ENCODE measurements at places on chromosomes 2 and 18. TPM values are rescaled to one million over a fixed set of nuclear protein-coding genes. Genes with fewer than 3 reads are reported as not detected.

GRCh38 chr2:232330068-232330999, 48.2 kb upstream of the ALPP start:
- H3K4me3 ChIP-seq = no peak overlapping the region
- no peak for DNase-seq
- no peaks in the 10 kb centered on the region for H3K27me3 ChIP-seq
- no peak overlapping the region for H3K27ac ChIP-seq

- no peak overlapping the region for H3K27ac ChIP-seq
- H3K4me3 ChIP-seq = no peak overlapping the region
- no peak for DNase-seq
- no peaks in the 10 kb centered on the region for H3K4me1 ChIP-seq
- H3K36me3 ChIP-seq = no peaks in the 10 kb centered on the region
- H3K27me3 ChIP-seq = no peaks in the 10 kb centered on the region
Measured at GRCh38 chr2:200797242-200797770, 14.4 kb upstream of the BZW1 start.

GRCh38 chr2:240635121-240635997, 10.1 kb downstream of the GPR35 start:
- H3K27ac ChIP-seq = no peak overlapping the region
- H3K27me3 ChIP-seq = no peaks in the 10 kb centered on the region
- no peaks in the 10 kb centered on the region for H3K4me1 ChIP-seq
- no peak for DNase-seq
- no peak overlapping the region for H3K4me3 ChIP-seq

- DNase-seq = no peak
- H3K4me1 ChIP-seq = no peaks in the 10 kb centered on the region
- H3K27me3 ChIP-seq = peaks cover 6% of the 10 kb centered on the region
- no peak overlapping the region for H3K27ac ChIP-seq
Measured at GRCh38 chr2:72901426-72901825, 14.2 kb downstream of the SPR start.

GRCh38 chr2:96073170-96073775, 38.6 kb upstream of the GPAT2 start:
- H3K27me3 ChIP-seq = no peaks in the 10 kb centered on the region
- no peak for DNase-seq
- H3K36me3 ChIP-seq = no peaks in the 10 kb centered on the region
- no peaks in the 10 kb centered on the region for H3K4me1 ChIP-seq
- no peak overlapping the region for H3K27ac ChIP-seq

DNA sequence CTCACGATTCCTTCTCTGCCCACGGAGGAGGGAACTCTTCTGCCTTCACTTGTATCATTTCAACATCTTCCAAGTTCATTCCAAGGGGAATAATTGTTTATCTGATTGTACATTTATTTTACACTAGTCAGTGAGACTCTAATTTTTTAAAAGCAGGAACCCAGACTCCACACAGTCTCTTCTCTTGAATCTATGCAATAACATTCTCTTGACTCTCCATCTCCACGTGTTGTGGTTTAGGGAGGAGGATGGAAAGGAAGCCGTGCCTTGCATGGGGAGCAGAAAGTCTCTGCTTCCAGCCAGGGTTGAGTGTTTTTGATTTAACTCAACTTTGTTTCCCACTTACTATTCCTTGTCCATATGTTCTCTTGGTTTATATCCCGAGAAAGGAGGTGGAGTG, 131.1 kb upstream of the RIOK3 start:
- H3K4me1 ChIP-seq = peaks cover 22% of the 10 kb centered on the region
- no peak for DNase-seq
- H3K4me3 ChIP-seq = no peak overlapping the region
- H3K27ac ChIP-seq = no peak overlapping the region

DNA sequence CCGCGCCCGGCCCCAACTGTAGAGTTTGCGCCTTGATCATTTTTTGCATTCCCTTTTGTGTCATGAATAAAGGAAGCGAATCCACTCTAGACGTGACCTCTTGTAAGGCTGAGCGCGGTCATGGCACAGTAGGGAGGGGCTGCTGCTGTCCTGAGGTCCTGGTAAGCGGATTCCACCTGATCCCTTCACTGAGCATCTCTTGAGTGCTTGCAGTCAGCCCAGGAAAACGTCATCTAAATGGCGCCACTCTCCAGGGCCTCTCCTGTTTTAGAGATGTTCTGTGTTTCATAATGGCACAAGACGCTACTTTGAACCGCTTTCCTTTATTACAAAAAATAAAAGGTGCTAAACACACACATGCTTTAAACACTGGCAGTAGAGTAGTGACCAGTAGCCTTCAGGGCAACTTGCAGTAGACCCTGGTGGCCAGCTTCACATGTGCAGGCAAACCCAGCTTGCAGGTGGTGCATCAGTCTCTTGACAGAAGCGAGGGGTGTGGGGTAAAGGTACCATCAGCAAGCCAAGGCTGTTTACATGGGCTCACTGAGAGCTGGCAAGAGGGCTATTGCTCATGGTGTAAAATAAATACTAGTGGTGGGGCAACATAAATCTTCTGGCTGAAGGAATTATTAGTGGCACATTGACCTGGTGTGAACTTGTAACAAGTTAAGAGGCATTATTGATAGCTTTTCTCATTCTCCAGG, 43.0 kb upstream of the ACKR3 start:
- H3K27me3 ChIP-seq = no peaks in the 10 kb centered on the region
- no peak for DNase-seq
- no peaks in the 10 kb centered on the region for H3K36me3 ChIP-seq
- no peak overlapping the region for H3K27ac ChIP-seq
- no peaks in the 10 kb centered on the region for H3K4me1 ChIP-seq
- no peak overlapping the region for H3K4me3 ChIP-seq

- no peaks in the 10 kb centered on the region for H3K36me3 ChIP-seq
- H3K27ac ChIP-seq = no peak overlapping the region
- H3K27me3 ChIP-seq = no peaks in the 10 kb centered on the region
- peak; percentile 85 for DNase-seq
- no peaks in the 10 kb centered on the region for H3K4me1 ChIP-seq
- no peak overlapping the region for H3K4me3 ChIP-seq
Measured at GRCh38 chr2:208466151-208466919, 59.7 kb downstream of the PTH2R start.

DNA sequence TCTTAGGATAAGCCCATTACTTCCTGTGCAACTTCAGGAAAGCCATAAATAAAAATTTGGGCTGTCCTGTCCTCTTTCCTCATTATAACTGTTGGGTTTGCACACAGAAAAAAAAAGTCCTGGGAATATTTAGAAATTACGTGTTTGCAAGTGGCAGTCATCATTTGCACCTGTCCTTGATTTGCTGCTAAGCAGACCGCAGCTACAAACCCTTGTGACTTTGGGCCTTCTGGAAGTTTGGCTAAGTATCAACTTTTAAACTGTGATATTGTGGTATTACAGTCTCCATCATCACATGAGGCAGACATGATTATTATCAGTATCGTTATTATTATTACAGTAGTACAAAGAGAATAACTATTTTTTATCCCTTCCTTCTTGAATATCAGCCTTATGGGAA, 260.7 kb upstream of the SESTD1 start:
- no peaks in the 10 kb centered on the region for H3K4me1 ChIP-seq
- DNase-seq = no peak
- H3K4me3 ChIP-seq = no peak overlapping the region
- no peak overlapping the region for H3K27ac ChIP-seq
- H3K36me3 ChIP-seq = no peaks in the 10 kb centered on the region

DNA sequence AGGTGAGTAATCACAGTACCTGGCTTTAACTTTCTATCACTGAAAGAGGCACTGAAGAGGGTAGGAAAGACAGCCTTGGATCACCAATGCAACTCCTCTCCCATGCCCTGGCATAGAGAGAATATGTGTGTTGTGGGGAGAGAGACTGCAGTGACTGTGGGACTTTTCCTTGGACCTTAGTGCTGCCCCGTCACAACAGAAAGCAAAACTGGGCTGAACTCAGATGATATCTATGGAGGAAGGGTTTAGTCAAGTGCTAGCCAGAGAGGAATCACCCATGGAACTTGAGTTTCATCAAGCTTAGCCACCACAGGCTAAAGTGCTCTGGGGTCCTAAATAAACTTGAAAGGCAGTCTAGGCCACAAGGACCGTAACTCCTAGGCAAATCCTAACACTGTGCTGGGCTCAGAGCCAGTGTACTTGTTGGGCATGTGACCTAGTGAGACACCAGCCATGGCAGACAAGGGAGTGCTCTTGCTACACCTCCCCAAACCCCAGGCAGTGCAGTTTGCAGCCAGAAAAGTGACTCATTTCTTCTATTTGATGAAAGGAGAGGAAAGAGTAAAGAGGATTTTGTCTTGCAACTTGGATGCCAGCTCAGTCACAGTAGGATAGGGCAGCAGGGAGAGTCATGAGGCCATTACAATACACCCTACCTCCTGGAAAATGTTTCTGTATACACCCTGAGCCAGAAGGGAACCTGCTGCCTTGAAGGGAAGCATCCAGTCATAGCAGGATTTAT, 105.8 kb upstream of the SPOPL start:
- H3K36me3 ChIP-seq = no peaks in the 10 kb centered on the region
- H3K4me1 ChIP-seq = no peaks in the 10 kb centered on the region
- no peak overlapping the region for H3K4me3 ChIP-seq
- no peaks in the 10 kb centered on the region for H3K27me3 ChIP-seq

DNA sequence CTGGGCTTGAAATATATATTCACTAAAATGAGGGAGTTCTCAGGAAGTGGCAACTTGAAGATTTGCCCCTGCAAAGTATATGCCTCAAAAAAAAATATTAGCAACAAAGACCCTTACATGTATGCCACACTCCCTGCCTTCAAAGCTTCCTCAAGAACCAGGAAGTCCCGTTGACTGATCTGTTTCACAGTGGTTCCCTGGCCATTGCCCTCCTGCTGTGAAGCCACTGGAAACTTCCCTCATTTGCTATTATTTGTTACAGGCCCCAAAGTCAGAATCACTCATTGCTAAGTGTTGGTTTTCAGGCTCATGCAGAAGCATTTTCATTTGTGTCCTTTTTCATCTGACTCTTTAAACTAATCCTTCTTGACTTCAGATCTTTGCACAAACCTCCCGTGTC, 421.5 kb downstream of the ZNF521 start:
- DNase-seq = no peak
- no peaks in the 10 kb centered on the region for H3K27me3 ChIP-seq
- no peak overlapping the region for H3K27ac ChIP-seq
- no peaks in the 10 kb centered on the region for H3K4me1 ChIP-seq

DNA sequence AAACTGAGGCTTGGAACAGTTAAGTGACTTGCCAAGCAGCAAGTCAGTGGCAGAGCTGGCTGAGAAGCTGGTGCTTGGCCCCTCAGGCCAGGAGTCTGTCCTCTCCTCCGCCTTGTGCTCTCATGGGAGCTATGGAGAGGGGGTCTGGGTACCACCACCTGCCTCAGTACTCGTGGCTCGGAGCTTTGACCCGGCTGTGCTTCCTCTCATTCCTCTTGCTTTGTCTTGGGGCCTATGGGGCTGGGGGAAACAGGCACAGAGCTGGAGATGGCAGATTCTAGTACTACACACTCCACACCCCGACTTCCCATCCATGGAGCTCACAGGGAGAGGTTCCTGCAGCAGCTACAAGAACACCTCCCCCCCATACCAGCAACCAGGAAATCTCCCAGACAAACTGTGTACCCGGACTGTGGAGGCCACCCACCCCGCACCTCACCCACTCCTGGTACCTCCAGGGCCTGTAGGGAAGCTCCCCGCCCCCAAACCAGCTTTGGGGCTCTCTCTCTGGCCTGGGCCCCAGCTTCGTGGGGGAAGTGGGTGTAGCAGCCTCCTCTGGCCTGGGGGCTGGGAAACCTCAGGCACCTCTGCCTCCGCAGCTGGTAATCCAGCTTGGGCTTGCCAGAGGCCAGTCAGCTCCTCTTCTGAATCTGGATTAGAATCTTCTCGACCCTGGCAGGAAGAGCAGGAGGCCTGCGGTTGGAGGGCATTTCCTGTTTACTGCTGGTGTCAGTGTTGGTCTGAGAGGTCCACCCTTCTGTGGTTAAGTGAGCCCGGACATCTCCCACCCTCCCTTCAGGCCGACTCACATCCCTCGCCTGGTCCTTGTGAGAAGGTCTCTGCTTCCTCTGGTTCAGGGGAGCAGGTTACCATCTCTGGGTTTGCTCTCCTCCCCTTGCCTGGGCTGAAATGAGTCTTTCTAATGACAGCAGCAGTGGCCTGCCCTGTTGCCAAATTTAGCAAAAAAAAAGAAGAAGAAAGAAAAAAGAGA, 22.3 kb upstream of the RHOB start:
- H3K27me3 ChIP-seq = no peaks in the 10 kb centered on the region
- H3K27ac ChIP-seq = no peak overlapping the region
- no peaks in the 10 kb centered on the region for H3K36me3 ChIP-seq
- H3K4me1 ChIP-seq = peaks cover 8% of the 10 kb centered on the region
- no peak overlapping the region for H3K4me3 ChIP-seq

DNA sequence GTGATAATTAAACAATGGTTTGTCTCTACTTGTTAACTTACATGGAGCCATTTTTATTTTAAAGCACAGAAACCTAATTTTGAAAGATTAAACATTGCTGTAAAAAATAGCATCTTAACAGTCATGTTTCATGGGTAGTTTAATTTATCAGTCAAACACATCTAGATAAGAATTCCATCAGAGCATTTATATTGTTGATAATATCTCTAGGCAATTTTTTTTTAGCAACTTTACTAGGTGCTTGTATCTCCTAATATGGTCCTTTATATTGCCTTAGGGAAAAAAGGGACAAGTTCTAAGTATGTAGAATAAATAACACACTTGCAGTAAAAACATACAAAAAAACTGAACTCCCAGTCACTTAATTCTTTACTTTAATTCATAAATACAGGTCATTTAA, 863 bp downstream of the CSRNP3 start:
- DNase-seq = no peak
- H3K36me3 ChIP-seq = no peaks in the 10 kb centered on the region
- no peaks in the 10 kb centered on the region for H3K27me3 ChIP-seq
- no peak overlapping the region for H3K27ac ChIP-seq

GRCh38 chr2:98560256-98560771, 48.0 kb downstream of the COA5 start:
- H3K36me3 ChIP-seq = no peaks in the 10 kb centered on the region
- no peaks in the 10 kb centered on the region for H3K27me3 ChIP-seq
- no peak for DNase-seq
- no peak overlapping the region for H3K27ac ChIP-seq
- no peak overlapping the region for H3K4me3 ChIP-seq

- H3K36me3 ChIP-seq = no peaks in the 10 kb centered on the region
- H3K4me1 ChIP-seq = no peaks in the 10 kb centered on the region
- H3K27ac ChIP-seq = no peak overlapping the region
- no peaks in the 10 kb centered on the region for H3K27me3 ChIP-seq
- no peak overlapping the region for H3K4me3 ChIP-seq
Measured at GRCh38 chr2:100359576-100359975, 37.3 kb upstream of the LONRF2 start.

- no peaks in the 10 kb centered on the region for H3K4me1 ChIP-seq
- H3K36me3 ChIP-seq = no peaks in the 10 kb centered on the region
- H3K27me3 ChIP-seq = no peaks in the 10 kb centered on the region
- no peak overlapping the region for H3K27ac ChIP-seq
- DNase-seq = no peak
- H3K4me3 ChIP-seq = no peak overlapping the region
Measured at GRCh38 chr2:213065583-213066442, 85.6 kb downstream of the IKZF2 start.

- 0 out of 2 replicates have a peak, but pooled peaks cover 3% of the 10 kb centered on the region for H3K4me1 ChIP-seq
- H3K36me3 ChIP-seq = no peaks in the 10 kb centered on the region
- DNase-seq = no peak
- no peak overlapping the region for H3K27ac ChIP-seq
- 0 out of 2 replicates have a peak, but pooled peaks cover 2% of the 10 kb centered on the region for H3K27me3 ChIP-seq
Measured at GRCh38 chr2:80322958-80323357, 18.4 kb upstream of the LRRTM1 start.

GRCh38 chr2:108825254-108825653, 38.7 kb downstream of the CCDC138 start:
- no peak for DNase-seq
- no peaks in the 10 kb centered on the region for H3K27me3 ChIP-seq
- H3K4me1 ChIP-seq = no peaks in the 10 kb centered on the region
- no peak overlapping the region for H3K4me3 ChIP-seq
- H3K36me3 ChIP-seq = peaks cover 33% of the 10 kb centered on the region

The WNT10A gene
- total RNA-seq = 2.9 TPM

The CRACDL gene
- total RNA-seq = 2.5 TPM

The LYPD6 gene
- total RNA-seq = not detected

The REG3A gene
- not detected for total RNA-seq

The SLC4A5 gene
- total RNA-seq = 0.65 TPM

The HRH4 gene
- total RNA-seq = not detected
